ENCODE measurements at places on chromosomes 3 and 15.
A peak's percentile ranks its signal among the peaks of the same experiment; 100 is the strongest.

- no peak for DNase-seq
Measured at GRCh38 chr3:10816019-10816862, at the start of gene SLC6A11. Gene SLC6A11 (plus strand): TSS chr3:10816228. CDS start chr3:10816266, 38 bp downstream.

GRCh38 chr3:42501681-42502428 is 588 bp upstream of the VIPR1 start:
- DNase-seq, result peak; percentile 66

DNA sequence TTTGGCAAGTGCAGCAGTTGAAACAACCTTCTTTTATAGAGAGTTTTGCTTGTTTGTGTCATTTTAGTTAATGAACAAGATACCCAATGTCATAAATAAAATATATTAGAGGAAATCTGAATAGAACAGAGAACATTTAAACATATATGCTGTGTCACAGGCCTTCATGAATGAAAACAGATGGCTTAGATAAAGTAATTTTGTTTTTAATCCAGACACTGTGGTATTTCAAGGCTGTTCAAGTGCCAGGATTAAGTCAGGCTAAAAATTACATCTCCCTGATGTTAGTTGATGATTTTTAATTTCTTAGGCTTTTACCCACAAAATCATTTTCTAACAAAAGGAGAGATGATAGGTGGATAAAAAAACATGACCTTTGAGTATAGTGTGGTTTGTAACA is 4.9 kb upstream of the ACKR4 start:
- DNase-seq, result no peak

DNA sequence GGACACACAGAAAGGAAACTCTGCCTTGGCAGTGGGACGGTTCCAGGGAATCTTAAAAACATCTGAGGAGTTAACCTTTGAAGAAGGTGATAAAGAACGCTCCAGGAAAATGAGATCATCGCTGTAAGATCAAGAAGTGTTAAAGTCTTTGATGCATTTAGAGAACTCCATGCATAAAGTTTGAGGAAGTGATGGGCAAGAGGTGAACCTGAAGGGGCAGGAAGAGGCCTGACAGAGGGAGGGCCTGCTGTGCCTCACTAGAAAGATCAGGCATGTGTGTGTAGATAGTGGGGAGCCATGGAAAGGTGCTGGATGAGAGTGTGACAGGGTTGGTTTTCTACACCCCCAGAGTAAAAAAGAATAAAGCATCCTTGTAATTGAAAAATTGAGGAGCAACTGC is 889.2 kb downstream of the MCTP2 start:
- no peak for DNase-seq

DNA sequence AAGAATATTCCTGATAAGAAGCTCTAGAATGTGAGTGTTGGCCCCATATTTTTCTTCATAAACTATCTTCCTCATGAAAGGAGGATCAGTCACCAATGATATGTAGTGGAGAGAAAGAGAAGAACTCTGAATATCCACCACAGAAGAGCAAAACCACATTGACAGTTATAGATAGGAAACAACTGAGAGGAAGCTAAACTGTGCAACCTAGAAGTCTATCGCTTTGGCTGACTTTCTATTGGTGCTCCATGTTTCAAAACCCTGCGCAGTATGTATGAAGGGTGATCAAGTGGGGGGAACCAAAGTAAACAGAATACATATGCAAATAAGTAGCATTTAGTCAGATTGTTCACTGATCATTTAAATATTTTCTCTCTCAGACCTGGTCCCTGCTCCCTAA is 41.0 kb upstream of the ZNF280D start:
- DNase-seq, result no peak

DNA sequence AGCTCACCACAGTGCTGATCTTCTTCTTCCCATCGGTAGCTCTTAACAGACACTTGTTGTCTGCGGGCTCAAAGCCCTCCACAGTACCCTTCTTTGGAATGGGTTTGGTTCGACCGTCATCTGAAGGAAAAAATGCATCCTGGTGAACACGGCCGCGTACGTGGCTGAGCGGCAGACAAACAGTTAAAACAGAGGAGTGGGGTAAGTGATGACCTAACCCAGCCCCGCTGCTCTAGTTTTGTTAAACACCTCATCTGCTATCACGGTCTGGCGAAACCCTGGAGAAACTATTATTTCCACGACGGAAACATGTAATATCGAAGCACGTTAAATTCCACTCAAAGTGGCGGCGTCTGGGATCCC is 725 bp downstream of the SRP14 start:
- DNase-seq, result no peak

GRCh38 chr3:107904536-107905066 is 186.2 kb downstream of the CD47 start:
- no peak for DNase-seq

Measured in mucosa of gallbladder (tissue), 1 donor.